NCI-H2081 treated with DMSO at 0.1 percent for 48 hours (cell line): ENCODE measurements at places on chromosomes 1 and 21.

- DNase-seq, result no peak
These were observed 57.6 kb upstream of the AK4 start for GRCh38 chr1:65090406-65090805.

DNA sequence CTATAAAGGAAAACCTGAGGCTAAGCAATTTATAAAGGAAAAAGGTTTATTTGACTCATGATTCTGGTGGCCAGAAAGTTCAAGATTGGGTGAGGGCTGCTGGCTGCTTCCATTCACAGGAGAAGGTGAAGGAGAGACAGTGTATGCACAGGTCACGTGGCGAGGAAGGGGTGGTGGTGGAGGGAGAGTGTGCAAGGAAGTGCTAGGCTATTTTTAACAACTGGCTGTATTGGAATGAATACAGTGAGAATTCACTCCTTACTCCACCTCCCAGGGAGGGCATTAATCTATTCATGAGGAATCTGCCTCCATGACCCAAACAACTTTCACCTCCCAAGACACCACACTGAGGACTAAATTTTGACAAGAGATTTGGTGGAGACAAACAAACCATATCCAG lies 51.0 kb downstream of the SYDE2 start:
- DNase-seq, result no peak

GRCh38 chr1:6987940-6988339 lies 202.7 kb downstream of the CAMTA1 start:
- no peak for DNase-seq

- DNase-seq, result no peak
These were observed 49.9 kb upstream of the GUCA2A start for GRCh38 chr1:42214447-42214871.

- DNase-seq, result no peak
These were observed 176.7 kb downstream of the OLFM3 start for GRCh38 chr1:101820071-101820470.

DNA sequence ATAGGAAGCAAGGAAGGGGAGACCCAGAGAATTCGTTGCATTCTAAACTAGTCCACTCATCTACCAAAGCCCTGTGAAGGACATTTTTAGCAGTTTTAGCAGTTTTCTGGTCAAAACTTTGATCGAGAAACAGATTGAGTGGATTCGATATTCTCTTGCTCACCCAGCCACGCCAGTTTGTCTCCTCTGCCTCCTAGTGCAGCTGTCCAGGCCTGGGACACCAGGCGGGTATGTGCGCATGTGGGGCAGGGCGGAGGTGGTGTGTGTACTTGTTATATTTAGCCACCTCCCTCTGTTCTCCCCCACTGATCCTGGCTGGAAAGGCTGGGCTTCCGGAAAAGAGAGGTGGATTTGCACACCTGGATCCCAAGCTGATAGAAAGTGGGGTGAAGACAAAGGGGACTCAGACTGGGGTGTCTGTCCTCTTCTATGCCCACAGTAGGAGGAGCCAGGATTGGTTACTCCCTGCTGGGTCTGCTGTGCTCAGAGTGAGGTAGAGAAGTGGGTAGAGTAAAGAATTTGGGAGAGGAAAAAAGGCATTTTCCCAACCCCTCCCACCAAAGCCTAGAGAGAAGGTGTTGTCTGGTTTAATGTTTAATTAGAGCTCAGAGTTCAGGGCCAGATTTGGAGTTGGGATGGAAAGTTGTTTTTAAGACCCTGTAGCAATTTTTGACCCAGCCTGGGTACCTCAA lies 3.8 kb downstream of the LMNA start:
- no peak for DNase-seq

DNA sequence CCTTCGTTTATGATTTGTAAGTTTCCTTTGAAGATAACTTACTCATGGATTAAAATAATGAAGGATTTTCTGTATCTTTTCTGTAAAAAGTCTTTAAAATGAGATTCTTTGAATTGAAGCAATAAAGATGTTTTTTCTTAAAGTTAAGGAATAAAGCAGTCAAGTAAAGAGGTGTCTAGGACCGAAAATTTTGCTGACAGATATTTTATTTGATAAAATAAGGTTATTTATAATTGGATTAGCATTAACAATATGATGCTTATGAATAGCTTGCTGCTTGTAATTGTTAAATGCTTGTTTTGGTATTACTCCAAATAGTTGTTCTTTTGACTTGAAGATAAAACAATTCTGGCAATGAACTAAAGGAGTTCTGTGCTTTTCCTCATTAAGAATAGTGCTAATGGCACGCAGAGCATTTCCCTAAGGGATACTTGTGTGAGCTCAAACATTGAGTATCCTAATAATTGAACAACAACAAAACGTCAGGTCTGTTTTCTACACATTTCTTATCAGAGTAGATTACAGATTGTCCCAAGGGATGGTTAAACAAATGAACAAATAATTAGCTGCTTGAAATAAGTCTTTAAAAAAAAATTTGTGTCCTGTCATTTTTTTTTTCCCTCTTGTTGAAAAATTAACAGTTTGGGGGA lies 16.6 kb downstream of the TSNAX start:
- DNase-seq, result no peak

DNA sequence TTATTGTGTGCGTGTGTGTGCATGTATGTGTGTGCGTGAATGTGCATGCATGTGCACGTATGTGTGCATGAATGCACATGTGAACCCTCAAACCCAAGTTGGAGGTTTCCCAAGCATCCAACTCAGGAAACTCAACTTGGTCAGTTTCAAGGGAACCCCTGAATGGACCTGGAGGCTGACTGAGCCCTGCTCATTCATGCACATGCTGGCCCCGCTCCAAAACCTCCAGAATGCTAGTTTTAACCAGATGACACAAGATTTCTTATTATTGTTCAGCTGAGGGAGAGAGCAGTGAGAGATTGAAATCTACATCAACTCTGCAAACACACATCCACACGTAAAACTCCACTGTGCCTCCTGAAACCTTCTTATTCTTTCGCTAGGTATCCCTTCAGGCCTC lies 104.4 kb downstream of the OMA1 start:
- no peak for DNase-seq
